ENCODE measurements at places on chromosomes 11 and 22.
A peak's percentile ranks its signal among the peaks of the same experiment; 100 is the strongest.

GRCh38 chr11:63782749-63783148 is 14.2 kb upstream of the ZFTA start:
- DNase-seq: no peak

GRCh38 chr11:77407613-77408012 is 66.3 kb downstream of the PAK1 start:
- peak; percentile 72 for DNase-seq

- no peak for DNase-seq
Observed at GRCh38 chr22:46077669-46078099, 72.6 kb upstream of the PPARA start.

DNA sequence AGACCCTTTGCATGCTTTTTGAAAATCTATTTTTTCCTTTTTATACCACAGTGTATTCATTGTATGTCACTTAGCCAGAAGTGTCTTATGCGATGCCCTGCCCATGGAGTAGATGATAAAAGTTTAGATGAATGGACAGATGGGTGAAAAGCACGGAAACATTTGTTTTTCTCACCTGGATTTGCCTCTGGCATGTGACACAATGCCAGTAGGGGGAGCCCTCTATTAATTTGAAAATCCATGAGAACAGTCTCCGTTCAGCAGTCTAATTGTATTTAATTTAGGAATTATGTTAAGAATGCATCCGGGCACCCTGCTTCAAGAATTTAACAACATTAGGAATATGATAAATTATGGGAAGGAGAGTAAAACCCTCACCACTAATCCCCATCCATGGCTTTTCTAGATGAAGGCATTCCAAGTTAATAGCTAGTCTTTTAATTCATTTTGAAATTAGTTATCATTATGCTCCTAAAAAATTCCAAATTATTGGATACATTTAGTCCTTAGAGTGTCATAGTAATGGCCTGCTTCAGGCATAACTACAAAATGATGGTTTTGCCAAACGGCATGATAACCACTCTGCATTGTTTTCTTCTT is 55.3 kb upstream of the ALKBH3 start:
- no peak for DNase-seq

DNA sequence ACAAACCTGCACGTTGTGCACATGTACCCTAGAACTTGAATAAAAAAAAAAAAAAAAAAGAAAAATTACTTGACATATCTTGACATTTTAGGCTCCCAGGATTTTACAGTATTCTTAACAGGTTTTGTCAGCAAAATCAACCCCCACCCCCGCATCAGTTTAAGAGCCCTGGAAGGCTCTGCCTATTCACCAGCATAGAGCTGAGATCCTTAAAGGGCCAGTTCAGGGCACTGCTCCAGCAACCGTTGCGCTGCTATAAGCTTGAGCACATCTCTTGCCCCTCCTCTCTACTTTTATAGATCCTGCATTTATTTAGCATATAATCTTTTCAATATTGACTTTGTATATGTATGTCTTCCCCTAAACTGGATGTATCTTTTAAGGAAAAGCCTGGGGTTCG is 697 bp upstream of the PAFAH1B2 start:
- DNase-seq: peak; percentile 48

- no peak for DNase-seq
Observed at GRCh38 chr11:35126879-35127581, 11.9 kb upstream of the CD44 start.

- no peak for DNase-seq
Observed at GRCh38 chr11:47587723-47588326, 1.3 kb downstream of the FAM180B start.

GRCh38 chr11:2574553-2575535 is 125.0 kb downstream of the KCNQ1OT1 start:
- DNase-seq: no peak

DNA sequence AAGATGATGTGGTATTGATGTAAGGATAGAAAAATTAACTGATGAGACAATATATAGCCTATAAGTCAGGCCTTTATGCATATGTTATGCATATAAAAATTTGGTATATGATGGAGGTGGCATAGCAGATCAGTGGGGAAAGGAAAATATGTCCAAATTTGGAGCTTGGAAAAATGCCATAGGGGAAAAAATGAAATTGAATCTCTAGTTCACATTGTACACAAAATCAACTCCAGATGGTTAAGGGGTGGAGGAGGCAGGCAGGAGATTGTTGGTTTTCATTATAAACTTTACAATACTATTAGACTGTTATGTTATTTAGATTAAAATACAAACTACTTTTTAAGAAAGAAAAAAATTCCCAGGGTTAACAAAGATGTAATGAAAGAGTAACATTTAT is 15.1 kb upstream of the CD3E start:
- no peak for DNase-seq

DNA sequence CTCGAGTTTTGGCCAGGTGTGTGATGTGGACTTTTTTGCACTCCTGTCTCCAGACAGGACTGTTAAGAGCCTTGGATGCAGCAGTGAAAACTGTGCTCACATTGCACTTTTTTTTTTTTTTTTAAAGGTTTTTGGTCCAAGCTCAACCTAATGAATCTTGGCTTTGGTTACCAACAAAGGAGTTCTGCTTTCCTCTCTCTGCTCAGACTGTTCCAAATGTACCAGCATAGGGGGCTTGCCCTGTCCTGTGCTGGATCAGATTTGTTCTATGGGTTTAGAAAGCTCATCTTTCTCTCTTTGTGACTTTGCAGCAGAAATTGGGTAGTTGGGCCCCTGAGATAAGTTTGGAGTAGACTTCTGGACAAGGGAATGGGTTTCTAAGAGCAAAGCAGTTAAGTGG is 45.3 kb downstream of the POLD3 start:
- DNase-seq: no peak

GRCh38 chr11:86919557-86920210 is 35.5 kb downstream of the FZD4 start:
- peak; percentile 16 for DNase-seq

DNA sequence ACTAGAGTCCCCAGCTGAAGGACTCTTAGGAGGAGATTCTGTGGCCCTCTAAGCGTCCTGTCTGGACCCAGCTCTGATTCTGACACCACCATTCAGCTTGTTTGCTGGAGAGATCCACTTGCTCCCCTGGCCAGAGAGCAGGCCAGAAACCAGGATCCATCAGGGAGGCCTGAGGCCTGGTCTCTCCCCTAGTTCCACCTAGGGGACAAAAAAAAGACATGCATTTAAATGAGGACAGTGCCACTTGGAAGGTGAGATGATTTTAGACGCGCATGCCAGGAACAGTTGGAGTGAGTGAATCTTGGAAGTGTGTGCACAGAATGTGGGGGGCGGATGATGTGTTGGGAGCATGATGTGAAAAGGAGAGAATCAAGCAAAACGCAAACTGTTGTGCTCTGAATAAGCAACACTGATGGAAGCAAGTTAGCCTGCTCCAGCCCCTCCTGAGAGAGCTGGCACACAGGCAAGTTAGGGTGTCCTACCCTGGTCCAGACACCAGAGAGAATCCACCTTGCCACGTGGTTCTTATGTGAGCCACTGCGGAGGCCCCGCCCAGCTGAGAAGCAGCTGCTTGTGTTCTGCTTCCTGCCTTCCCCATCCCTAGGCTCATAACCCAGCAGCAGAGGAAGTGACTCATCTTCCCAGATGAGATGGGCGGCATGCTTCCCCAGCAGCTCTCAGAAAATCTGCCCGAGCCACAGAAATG is 8.0 kb upstream of the SLCO2B1 start:
- peak; percentile 94 for DNase-seq

GRCh38 chr11:96143041-96143521 is 199.9 kb downstream of the MAML2 start:
- no peak for DNase-seq

DNA sequence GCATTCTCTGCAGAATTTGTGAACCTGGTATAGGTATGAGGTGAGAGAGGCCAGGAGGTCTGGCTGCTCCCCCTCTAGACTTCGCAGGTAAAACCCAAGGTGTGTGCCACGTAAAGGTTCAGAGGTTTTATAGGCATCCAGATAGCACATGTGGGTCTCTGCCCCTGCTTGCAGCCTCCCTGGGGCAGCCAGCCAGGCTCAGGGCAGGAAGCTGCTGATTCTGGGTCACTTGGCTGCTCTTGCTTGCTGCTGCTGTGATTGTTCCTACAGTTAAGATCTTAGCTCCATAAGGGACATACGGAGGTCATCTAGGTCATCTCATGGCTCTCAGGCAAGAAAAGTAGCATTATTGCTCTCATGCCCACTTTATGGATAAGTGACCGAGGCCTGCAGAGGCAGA is 30.2 kb downstream of the ZBTB16 start:
- DNase-seq: no peak

DNA sequence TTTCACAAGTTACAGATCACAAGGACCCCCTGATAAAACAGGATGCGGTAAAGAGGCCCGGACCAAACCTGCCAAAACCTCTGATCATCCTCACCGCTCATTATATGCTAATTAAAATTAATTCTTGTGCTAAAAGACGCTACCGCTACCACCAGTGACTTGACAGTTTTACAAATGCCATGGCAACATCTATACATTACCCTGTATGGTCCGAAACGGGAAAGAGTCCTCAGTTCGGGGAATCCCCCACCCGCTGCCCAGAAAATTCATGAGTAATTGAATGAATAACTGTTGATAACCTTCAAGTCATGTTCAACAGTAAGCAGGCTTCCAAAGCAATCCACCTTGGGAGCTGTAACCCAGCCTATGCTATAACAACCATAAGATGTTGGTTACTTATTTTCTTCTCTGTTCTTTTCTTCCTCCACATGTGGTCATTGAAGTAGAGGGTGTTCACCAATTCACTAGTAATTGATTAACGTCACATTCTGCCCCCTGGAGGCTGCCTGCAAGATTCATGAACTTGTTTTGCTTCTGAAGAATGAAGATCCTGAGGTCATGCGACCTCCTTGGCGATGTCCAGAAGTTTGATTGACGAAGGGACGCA is 20.6 kb downstream of the APOBEC3H start:
- DNase-seq: no peak

DNA sequence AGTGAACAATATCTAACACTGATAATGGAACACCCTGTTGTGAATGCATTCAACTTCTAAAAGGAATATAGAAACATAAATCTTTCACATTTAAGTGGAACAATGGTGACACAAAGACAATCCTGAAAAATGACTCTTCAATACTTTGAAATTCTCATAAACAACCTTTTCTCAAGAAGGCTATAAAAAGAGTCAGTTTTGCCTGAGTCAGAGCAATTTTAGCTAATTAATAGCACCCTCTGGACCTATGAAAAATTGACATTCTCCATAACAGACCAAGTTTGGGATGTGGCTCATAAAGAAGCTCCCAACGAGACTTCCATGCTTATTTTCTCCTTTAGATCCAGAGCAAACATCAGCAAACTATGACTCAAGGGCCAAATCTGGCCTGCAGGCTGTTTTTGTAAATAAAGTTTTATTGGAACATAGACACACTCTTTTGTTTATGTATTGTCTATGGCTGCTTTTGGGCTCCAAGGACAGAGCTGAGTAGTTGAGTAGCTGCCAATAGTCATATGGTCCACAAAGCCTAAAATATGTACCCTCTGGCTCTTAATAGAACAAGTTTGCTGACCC is 108.0 kb downstream of the MAML2 start:
- no peak for DNase-seq

GRCh38 chr11:2776351-2777061 is 76.7 kb upstream of the KCNQ1OT1 start:
- no peak for DNase-seq

- DNase-seq: no peak
Observed at GRCh38 chr11:34773211-34773610, 143.0 kb downstream of the APIP start.

- no peak for DNase-seq
Observed at GRCh38 chr22:36377022-36377631, 10.6 kb downstream of the MYH9 start.

- DNase-seq: peak; percentile 33
Observed at GRCh38 chr11:47797633-47798032, 30.5 kb upstream of the FNBP4 start.

DNA sequence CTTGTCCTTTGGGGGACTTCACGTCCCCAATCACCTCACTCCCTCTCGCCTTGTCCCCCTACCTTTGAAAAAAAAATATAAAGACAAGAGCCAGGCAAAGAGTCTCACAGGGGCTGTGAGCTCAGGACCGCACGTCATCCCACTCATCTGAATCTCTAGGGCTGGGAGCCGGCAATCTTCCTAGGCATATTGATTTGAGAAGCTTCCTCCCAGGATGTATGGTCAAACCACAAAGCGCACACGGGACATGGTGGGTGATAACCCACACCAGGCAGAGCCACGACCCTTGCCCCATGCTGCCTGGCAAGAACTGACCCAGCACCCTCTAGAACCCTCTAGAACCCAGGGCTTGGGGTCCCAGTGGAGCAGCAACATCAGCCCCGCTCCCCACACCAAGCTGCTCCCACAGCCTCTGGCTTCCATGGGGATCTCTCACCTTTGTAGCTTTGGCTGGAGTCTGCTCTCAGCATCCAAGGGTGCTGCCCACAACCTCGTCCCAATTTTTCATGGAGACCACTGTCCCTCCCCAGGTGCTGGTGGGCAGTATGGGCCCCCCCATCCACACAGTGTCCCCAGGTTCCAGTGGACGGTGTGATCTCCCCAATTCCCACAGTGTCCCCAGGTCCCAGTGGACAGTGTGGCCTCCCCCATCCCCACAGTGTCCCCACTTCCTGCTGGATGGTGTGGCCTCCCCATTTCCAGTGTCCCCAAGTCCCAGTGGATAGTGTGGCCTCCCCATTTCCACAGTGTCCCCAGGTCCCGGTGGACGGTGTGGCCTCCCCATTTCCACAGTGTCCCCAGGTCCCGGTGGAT is 85.2 kb upstream of the FGF3 start:
- no peak for DNase-seq

- DNase-seq: peak; percentile 44
Observed at GRCh38 chr22:46008291-46008690, 31.3 kb upstream of the WNT7B start.

- no peak for DNase-seq
Observed at GRCh38 chr22:17384612-17385330, 15.5 kb downstream of the CECR2 start.

- DNase-seq: no peak
Observed at GRCh38 chr22:17149076-17149815, 9.8 kb downstream of the HDHD5 start.

GRCh38 chr11:105371311-105371710 is 231.7 kb upstream of the CARD18 start:
- DNase-seq: no peak

DNA sequence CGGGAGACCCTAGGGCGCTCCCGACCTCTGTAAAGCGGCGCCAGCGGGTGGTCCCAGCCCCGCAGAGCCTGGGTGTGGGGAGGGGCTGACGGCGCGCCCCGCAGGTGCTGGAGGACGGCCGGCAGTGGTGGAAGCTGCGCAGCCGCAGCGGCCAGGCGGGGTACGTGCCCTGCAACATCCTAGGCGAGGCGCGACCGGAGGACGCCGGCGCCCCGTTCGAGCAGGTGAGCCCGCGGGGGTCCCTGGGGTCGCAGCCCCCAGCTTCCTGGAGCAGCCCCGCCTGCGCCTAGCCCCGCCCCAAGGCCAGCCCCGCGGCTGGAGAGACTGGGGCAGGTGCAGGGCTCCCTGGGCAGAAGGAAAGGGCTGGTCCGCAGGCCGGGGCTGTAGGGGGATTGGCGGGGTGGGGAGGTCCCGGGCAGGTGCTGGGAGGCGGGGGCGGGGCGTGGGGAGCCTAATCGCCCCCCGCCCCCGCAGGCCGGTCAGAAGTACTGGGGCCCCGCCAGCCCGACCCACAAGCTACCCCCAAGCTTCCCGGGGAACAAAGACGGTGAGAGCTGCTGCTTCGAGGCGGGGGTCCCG is 19.7 kb downstream of the EPS8L2 start:
- no peak for DNase-seq
